GM04503 (cell line): ENCODE measurements at places on chromosomes 1 and 21.

DNA sequence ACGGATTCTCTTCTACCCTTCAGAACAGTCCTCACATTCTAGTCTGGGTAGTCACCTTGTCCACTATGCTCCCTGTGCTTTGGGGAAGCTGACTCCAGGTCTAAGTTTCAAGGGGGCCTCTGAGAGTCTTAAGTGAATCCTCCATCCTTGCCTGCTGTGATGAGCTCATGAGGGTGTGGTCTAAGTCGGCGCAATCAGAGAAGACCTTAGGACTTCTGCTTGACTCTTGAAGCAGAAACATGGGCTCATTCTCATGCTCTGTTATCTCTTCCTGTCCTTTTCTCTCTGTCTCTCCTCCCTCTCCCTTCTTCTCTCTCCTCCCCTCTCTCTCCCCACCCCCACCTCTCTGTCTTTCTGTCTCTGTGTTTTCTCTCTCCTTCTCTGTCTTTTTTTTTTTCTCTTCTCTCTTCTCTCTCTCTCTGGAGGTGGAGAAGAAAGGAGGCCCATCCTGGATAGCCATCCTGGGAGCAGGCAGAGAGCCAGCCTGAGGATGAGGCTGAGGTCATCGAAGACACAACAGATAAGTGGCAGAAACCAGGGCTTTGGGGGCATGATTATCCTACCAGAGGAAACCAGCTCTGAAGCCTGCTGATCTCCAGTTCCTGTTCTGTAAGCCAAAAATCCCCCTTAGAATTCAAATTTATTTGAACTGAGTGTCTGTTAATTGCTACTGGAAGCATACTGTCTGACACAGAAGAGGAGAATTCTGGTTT is 245.6 kb downstream of the SIPA1L2 start:
- DNase-seq, result no peak

GRCh38 chr1:17136936-17137335 is 17.7 kb upstream of the PADI2 start:
- DNase-seq, result no peak

- DNase-seq, result no peak
Measured at GRCh38 chr1:87150143-87150542, 178.5 kb upstream of the LMO4 start.

GRCh38 chr1:98355656-98356383 is 305.7 kb upstream of the SNX7 start:
- no peak for DNase-seq

GRCh38 chr1:88061492-88062177 is 622.4 kb upstream of the PKN2 start:
- DNase-seq, result peak; percentile 21

DNA sequence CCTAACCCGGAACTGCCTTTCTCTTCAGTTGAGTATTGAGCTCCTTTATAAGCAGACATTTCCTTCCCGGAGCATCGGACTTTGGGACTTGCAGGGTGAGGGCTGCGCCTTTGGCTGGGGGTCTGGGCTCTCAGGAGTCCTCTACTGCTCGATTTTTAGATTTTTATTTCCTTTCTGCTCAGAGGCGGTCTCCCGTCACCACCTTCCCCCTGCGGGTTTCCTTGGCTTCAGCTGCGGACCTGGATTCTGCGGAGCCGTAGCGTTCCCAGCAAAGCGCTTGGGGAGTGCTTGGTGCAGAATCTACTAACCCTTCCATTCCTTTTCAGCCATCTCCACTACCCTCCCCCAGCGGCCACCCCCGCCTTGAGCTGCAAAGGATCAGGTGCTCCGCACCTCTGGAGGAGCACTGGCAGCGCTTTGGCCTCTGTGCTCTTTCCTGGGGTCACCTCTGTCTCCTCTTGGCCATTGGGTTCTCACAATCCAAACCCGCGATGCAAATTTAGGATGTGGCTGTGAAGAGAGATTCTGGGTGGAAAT is 3.7 kb downstream of the OLIG2 start:
- DNase-seq, result no peak

GRCh38 chr1:158812336-158812735 is 18.8 kb upstream of the MNDA start:
- no peak for DNase-seq

GRCh38 chr1:215545096-215545495 is 22.0 kb upstream of the KCTD3 start:
- no peak for DNase-seq

GRCh38 chr1:84406346-84406861 is 8.1 kb downstream of the DNASE2B start:
- DNase-seq, result no peak

DNA sequence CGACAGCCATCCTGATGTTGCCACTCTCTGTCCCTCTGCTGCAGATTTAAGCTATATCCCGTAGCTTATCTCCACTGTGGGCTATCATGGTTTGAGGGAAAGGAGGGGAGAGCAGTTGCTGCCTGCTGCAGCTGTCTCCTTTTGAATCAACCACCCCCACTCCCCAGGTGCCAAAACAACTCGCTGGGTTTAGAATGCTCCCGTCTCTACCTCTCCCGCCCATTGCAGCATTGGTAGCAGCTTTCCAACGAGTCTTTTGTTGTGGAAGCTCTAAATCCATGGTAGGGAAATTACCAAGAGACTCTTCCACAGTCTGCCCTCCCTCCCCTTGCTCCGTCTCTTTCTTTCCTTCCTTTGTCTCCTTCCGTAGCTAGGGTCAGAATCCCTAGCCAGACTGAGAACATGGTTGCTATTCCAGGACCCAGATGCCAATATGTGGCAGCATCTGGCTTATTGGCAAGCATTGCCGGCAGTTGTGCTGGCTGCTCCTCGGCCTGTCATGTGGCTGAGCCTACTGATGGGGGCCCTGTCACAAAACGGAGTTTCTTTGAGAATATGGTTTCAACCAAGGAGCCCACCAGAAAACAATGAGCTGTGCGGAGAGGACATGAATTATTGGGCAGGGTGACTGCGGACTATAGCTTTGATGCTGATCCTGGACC is 230.7 kb downstream of the RPS6KC1 start:
- DNase-seq, result no peak

- no peak for DNase-seq
Measured at GRCh38 chr21:33388188-33388587, 15.0 kb upstream of the IFNGR2 start.

DNA sequence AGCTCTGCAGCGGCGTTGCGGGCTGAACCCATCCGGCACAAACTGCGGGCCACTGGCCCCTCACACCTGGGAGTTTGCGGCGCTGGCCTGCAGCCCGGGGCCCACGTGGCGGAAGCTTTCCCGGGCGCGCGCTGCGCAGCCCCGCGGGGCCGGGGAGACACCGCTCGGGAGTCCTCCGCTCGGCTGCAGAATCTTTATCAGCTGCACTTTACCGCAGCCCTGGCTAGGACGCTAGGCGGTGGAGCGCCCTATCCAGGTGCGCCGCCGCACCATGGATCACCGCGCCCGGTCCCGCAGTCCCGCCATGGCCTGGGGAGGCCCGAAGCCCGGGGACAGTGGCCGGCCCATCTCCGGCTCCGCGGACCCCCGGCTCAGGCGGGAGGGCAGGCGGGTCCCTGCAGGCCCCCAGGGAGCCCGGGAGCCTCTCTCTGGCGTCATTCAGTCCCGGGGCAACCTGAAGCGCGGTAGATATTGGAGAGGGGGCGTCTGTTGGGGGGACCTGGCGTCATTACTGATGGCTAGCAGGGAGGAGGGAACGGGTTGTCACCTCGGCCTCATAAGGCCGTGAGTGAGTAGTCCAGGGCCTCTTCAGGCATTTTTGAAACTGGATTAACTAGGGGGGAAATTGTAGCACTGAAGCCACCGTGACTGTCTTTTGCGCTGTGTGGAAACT is 5.7 kb upstream of the OLIG2 start:
- no peak for DNase-seq

- no peak for DNase-seq
Measured at GRCh38 chr1:53575955-53576320, 116.7 kb downstream of the DMRTB1 start.

DNA sequence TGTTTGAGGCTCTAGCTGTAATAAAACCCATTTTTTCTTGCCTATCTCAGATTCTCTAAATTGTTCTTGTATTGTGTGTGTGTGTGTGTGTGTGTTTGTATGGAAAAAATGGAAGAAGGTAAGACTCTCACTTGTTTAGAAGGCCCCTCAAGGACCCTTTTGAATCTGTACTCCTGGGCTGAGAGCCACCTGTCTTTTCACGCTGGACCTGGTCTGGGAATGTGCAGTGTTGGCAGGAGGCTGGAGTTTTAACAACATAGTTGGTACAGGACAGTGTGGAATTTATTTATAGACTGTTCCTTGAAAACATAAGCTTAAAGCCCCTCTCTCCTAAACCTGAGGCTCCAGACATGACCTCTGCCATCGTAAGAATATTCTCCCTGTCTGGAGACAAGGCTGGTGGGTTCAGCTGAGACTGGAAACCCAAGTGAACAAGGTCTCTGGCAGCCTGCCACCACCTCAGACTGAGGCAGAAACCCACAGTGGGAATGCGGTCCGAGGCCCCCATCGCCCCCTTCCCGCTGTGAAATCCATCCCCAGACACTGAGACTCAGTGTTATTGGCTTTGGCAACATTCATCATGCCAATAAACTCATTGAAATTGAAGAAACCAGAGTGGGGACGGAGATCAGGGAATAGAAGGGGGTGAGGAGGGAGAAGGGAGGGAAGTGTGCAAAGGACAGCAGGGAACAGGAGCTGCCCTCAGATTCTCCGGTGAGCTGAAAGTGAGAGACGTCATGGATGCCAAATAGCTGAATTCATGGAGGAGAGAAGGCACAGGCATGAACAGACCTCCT is 24.6 kb upstream of the PLXNA2 start:
- no peak for DNase-seq

DNA sequence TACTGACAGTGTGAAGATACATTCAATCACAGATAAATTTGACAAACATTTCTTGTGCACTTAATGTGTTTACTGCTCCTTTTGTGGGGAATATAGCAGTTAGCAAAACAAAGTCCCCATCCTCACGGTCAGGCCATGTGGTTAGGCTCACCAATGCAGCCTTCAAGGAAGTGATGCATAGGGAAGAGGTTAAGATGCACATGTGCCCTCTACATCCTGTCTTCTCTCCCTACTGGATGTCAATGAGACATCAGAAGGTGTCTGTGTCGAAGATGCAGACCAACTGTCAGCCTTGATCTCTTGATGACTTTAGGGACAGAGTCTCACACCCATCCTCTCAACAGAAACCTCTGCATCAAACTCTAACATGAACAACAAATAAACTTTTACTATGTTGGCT is 78.7 kb downstream of the FH start:
- no peak for DNase-seq

GRCh38 chr1:58981392-58981791 is 197.5 kb upstream of the JUN start:
- no peak for DNase-seq

DNA sequence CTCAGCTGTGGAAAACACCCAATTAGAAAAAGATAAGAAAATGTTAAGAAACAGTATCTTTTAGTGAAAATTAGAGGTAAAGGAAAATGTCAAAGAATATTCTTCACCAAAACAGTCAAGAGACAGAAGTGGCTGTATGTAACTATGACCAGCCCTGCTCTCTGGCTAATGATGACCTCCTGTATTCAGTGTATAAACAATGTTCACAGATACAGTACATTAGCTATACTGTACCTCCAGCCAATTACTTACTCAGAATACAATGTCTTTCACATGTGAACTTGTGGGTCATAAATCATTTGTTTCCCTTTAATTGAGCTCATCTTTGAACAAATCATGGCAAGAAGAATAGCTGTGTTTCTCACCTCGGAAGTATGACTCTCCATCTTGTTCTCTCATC is 432.0 kb downstream of the LMO4 start:
- no peak for DNase-seq

DNA sequence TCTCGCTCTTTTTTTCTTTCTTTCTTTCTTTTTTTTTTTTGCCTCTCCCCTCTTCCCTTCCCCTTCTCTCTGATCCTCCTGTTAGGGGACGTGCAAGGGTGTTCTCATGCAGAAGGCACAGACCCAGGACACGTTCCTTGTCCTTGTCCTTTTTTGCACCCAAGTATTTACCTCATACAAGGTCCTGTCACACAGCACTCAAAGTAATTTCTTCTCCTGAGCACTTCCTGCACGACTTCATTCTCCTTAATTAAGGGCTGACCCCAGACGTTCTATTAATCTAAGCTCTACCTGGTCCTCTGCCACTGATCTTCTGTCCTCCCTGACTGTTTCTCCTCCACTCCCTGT is 424 bp upstream of the PCNX2 start:
- no peak for DNase-seq

- no peak for DNase-seq
Measured at GRCh38 chr1:183023601-183024316, 539 bp downstream of the LAMC1 start.

DNA sequence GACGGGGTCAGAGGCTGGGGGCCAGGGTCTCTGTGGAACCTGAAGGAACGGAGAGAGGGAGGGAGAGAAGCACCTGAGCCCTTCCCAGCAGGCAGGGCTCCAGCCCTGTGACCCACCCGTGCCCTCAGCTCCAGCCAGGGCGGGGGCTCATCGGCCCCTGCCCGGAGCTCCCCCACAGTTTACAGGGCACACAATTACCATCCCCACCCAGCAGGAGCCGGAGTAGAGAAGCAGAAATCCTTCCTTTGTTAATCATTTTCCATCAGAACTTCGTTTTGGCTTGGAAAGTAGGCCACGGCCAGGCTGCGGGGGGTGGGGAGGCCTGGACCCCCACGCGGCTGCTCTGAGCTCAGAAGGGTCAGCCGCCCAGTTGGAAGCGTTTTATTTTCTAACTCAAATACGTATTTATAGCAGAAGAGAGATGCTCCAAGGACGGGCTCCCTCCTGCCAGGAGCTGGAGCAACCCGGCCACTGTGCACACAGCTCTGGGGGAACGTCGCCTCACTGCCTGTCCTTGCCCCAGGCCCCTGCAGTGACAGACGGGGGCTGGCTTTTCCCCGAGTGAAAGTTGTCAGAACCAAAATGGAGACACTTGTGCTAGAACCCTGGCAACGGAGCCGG is 42.7 kb upstream of the ADARB1 start:
- DNase-seq, result no peak

GRCh38 chr1:26826261-26827105 is at the start of gene ZDHHC18:
Gene ZDHHC18, plus strand, starts transcription at chr1:26826688. Its CDS starts 117 bp downstream, at chr1:26826805.
- DNase-seq, result no peak

DNA sequence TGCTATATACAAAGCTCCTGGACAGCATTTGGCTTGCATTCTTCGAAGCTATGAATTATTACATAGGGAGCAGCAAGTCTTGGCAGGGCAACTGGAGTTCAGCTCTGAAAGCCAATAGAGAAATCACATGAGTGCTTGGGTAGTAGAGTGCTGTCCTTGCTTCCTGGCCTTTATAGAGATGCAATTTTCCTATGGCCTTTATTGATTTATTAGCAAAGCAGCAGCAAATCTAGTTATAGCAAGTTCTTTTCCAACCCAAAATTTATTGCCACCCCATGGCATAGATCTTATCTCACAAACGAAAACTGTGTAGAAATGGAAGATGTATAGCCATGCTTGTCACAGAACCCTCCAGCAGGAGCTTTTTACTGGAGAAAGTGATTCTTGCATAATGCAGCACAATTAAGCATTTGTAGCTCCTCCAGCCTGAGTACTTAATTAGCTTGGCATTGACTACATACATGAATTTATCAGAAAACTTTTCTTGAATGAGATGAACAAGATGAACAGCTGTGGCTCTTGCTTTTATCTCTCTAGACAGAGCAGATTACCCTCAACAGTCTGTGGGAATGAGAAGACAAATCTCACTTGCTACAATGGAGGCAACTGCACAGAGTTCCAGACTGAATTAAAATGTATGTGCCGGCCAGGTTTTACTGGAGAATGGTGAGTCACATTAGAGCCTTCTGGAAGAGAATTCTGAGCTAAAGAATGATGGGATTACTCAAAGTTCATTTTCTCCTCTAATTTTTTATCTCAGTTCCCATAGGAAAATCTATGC is 170.1 kb downstream of the CRB1 start:
- DNase-seq, result no peak

GRCh38 chr1:101150670-101151069 is 86.1 kb upstream of the S1PR1 start:
- DNase-seq, result no peak

- DNase-seq, result no peak
Measured at GRCh38 chr1:48692235-48692634, 84.5 kb downstream of the BEND5 start.
